ENCODE measurements at places on chromosomes 1 and 21. TPM values are rescaled to one million over a fixed set of nuclear protein-coding genes. Genes with fewer than 3 reads are reported as not detected.

VTCN1 gene
- 28.3 TPM for total RNA-seq

CD5L gene
- not detected for total RNA-seq

LCE2A gene
- total RNA-seq = not detected

HSD11B1 gene
- not detected for total RNA-seq

VPS13D gene
- 77.4 TPM for total RNA-seq

ALX3 gene
- total RNA-seq = 132 TPM

OLIG2 gene
- 0.35 TPM for total RNA-seq

LORICRIN gene
- not detected for total RNA-seq

CROCC gene
- 81.3 TPM for total RNA-seq

AMPD1 gene
- not detected for total RNA-seq

RGS13 gene
- 1.2 TPM for total RNA-seq

TMEM269 gene
- total RNA-seq = 0.98 TPM

GPR157 gene
- total RNA-seq = 9.4 TPM

CYP4Z1 gene
- not detected for total RNA-seq
